ENCODE measurements at places on chromosomes 12 and 14.
A peak's percentile ranks its signal among the peaks of the same experiment; 100 is the strongest.

GRCh38 chr14:74765721-74766120, 2.6 kb downstream of the YLPM1 start:
- DNase-seq: no peak

GRCh38 chr12:63792338-63792737, 12.6 kb downstream of the RXYLT1 start:
- no peak for DNase-seq

DNA sequence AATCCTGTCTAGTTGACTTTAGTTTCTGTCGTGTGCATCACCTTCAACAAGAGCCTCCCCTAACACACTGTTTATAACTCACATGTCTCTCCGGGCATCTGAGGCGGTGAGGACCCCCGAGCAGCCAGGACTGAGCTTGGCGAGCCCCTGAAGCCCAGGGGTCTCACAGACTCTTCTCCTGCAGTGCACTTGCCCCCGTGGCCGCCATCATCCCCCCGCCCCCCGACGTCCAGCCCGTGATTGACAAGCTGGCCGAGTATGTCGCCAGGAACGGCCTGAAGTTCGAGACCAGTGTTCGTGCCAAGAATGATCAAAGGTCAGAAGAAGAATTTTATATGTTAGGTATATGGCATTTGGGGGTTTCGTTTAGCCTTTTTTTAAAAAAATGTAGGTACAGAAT, 43.3 kb downstream of the SFSWAP start:
- DNase-seq: no peak

GRCh38 chr14:104094709-104095425, 9.4 kb downstream of the ASPG start:
- peak; percentile 9 for DNase-seq

- DNase-seq: no peak
Observed at GRCh38 chr12:114530417-114530816, 124.5 kb upstream of the TBX5 start.

- DNase-seq: peak; percentile 86
Observed at GRCh38 chr12:49703647-49704137, 3.5 kb downstream of the FMNL3 start.

DNA sequence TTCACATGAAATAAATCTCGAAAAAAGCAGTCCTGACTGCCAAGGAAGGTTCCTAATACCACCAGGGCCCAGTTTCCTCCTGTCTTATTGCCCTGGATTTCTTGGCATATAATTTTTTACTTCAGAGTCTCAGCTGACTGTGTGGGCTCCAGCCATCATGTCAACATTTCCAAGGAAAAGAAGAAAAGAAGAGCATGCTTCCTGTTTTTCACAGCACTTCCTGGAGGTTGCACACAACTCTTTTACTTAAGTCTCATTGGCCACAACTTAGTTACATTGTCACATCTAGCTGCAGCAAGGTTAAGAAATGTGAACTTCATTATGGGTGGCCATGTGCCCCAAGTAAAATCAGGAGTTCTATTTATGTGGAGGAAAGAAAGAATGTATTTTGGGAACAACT, 24.3 kb downstream of the DACT1 start:
- DNase-seq: no peak

GRCh38 chr12:57738661-57739237, at the start of gene AGAP2:
Gene AGAP2, minus strand, starts transcription at chr12:57738742. Its CDS starts 496 bp downstream, at chr12:57738246.
- no peak for DNase-seq

DNA sequence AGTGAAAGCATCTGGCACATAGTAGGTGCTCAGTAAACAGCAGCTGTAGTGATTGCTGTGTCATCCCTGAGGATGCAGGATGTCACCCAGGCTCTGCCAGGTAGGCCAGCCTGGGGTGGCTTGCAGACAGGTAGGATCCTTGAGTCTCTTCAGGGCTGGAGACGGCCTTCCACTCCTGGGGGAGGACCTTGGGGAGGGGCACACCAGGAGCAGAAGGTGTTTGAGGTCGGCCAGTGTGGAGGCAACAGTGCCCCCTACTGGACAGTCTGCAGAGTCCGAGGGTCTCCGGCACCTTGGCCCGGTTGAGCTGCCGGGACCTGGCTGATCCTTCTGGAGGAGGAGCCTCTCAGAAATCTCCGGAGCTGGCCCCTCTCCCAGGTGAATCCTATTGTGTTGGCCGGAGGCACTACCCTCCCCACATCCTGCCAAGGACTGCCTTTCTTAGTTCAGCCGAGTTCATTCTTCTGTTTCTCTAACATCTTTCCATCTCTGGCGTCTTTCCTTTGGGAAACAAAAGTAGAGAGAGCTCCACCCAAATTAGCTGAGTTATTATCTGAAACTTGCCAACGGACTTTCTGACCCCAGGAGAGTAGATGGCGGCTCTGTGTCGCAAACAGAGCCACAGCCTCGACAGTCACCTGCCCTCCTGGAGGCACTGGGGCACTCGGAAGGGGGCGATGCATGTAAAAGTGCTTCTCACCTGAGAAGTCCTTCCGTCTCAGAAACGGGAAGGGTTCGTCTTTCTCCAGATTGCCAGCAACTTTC, 41.8 kb upstream of the CLMN start:
- DNase-seq: no peak

GRCh38 chr12:47740606-47741339, 15.5 kb upstream of the ENDOU start:
- no peak for DNase-seq

GRCh38 chr12:20105943-20106342, 262.4 kb upstream of the PDE3A start:
- peak; percentile 22 for DNase-seq

DNA sequence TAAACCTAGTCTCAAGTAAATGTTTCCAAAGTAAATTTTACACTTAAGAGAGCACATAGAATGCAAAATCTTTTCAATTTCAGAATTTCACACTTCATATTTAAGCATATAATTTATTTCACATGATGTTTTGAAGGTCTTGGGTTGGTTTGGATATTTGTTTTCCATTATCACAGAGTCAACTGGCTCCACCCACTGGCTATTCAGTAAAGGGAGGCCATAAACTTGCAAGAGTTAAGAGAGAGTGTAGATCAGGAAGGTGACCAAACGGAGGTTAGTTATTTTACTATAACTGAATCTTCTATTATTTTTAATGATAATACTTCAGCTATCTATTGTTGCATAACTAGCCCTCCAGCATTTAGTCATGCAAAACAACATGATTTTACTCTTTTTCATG, 6.2 kb upstream of the CPNE8 start:
- no peak for DNase-seq

DNA sequence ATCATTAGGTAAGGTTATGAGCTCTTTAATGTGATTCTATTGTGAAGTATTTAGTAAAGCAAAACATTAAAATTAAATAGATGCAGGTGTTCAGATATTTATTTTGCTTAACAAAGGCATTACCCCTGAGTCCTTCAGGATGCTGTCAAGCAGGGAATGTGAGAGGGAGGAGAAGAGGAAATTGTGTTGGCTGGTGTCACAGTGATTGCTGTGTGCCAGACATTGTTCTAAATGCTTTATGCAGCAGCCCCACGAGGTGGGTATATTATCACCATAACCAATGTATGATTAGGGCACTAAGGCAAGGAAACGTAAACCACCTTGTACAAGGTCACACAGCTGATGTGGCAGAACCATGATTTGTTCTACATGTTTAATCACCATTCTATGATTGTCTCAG, 80.1 kb downstream of the STAB2 start:
- no peak for DNase-seq

- DNase-seq: no peak
Observed at GRCh38 chr12:67459173-67459572, 189.4 kb upstream of the DYRK2 start.

DNA sequence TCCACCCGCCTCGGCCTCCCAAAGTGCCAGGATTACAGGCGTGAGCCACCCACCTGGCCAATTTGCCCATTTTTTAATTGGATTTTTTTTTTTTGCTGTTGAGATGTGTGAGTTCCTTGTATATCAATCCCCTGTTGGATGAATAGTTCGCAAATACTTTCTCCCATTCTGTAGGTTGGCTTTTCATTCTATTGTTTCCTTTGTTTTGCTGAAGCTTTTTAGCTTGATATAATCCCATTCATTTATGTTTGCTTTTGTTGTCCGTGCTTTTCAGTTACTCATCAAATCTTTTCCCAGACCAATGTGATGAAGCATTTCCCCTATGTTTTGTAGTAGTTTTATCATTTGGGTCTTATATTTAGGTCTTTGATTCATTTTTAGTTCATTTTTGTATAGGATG, 36.4 kb downstream of the TRAF3 start:
- DNase-seq: no peak

GRCh38 chr12:74449872-74450271, 87.8 kb upstream of the ATXN7L3B start:
- DNase-seq: peak; percentile 77

DNA sequence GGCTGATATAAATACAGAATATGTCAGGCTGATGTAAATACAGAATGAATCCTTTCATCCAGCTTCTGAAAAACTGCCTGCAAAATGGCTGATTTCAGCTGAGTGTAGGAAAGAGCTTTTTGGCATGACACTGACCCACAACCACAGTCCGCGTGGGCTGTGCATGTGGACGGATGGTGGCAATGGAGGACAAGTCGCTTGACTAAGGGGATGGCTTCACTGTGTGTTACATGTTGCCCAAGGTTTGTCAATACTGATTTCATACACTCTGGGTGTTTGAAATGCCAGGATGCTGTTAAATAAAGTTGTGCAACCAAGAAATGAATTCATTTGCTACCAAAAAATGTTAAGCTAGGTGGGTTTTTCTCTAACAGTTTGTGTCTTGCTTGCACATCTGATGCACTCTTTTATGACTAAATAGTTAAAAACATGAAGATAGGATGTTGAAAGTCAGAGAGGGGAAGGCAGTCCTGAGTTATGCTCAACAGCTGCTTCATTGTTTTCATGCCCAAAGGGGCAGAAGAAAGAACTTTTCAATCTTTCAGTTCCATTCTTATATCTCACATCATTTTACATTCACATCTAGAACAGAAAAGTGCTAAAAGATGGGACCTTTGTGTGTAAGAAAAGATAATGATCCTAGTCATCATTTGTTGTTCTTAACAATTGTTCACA, 36.5 kb upstream of the OVCH1 start:
- DNase-seq: no peak

GRCh38 chr12:105945880-105946279, 192.9 kb downstream of the NUAK1 start:
- DNase-seq: peak; percentile 89

GRCh38 chr12:121300083-121300819, 3.7 kb upstream of the CAMKK2 start:
- no peak for DNase-seq

GRCh38 chr14:37870632-37871346, 275.4 kb downstream of the TTC6 start:
- DNase-seq: no peak

GRCh38 chr12:31201382-31201781, 124.6 kb downstream of the SINHCAF start:
- DNase-seq: no peak

- DNase-seq: no peak
Observed at GRCh38 chr12:130830246-130830551, 8.9 kb downstream of the STX2 start.

DNA sequence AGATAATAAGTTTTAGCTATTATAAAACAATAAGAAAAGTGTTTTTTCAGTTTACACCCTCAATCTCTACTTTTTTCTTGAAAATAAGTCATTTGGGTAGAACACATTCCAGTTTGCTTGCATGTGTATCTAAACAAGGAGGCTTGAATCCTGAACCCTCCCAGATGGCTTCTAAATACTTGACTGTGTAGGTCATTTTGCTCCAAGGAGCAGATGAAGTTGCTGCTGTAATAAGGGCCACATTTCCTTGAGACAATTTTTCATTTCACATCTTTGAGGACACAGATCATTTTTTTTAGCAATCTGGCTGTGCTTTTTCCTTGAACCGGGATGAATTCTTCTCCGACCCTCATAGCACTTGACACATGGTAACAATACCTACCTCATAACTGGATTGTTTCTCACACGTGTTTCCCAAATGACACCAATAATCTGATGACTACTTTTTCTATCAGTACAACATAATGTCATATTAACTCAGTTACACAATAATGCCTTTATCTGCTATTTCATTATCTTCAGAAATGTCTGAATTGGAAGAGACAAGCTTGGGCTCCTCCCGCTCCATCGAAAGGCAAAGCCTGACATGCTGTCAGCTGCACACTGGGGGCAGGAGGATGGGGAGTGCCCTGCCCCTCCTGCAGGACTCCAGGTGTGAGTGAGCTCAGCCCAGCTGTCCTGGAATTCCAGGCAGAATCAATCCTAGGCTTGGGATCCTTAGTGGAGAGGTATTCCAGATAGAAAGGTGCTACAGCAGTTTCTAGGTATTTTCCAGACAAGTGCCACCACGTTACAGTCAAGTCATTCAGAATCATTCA, 30.9 kb downstream of the GPHB5 start:
- DNase-seq: no peak

- DNase-seq: peak; percentile 92
Observed at GRCh38 chr12:48119078-48119833, at the start of gene PFKM. Gene PFKM, plus strand, starts transcription at chr12:48119364. Its CDS starts 3,411 bp downstream, at chr12:48122775.

GRCh38 chr14:95157048-95157326, 342 bp downstream of the DICER1 start:
- DNase-seq: no peak

DNA sequence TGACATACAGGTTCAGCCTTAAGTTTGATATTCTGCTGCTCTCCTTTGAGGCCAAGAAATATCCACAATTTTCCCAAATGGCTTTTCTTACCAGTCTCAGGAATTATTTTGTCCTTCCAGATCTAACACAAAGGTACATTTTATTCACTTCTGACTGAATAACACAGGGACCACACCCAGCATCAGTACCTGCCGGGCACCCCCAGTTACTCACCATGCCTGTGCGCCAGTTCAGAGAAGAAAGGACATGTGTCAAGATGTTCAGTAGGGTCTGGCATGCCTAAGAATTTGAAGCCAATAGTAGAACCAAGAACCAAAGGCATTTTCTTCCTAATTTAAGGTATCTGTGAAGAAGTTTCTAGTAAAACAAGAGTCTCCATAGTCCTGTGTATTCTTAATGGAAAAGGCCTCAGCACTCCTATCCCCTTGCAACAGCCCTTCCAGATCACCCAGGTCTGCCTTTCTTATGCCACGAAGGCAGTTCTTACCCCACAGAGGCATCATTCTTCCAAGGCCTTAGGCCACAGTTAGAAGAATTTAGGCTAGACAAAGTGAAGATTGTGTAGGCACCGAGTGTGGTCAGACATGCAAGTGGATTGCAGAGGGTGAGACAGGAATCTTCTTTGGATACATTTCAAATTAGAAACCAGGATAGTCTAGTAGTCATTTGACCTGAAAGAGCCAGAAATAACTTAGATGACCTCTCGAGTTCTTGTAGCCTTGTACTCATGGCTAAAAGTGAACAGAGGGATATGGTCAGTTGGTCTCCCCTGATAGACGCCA, 140.1 kb upstream of the HIF1A start:
- peak; percentile 44 for DNase-seq

GRCh38 chr12:26599096-26599695, 233.8 kb downstream of the ITPR2 start:
- DNase-seq: no peak

DNA sequence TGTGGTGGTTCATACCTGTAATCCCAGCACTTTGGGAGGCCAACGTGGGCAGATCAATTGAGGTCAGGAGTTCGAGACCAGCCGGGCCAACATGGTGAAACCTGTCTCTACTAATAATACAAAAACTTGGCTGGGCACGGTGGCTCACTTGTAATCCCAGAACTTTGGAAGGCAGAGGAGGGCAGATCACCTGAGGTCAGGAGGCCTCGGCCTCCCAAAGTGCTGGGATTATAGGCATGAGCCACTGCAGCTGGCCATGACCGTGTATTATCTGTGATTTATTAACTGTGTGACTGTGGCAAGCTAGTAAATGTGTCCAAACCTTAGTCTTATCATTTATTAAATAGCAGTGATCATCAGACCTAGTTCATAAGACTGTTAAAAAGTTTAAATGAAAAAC, 7.1 kb upstream of the ITPK1 start:
- no peak for DNase-seq
